Stimulated activated CD4-positive, alpha-beta T cell treated with anti-CD3 and anti-CD28 coated beads, TNF-alpha, amount 100 ng/mL, for 48 hours (primary cell): ENCODE measurements at places on chromosomes 4 and X.
A peak's percentile ranks its signal among the peaks of the same experiment; 100 is the strongest.

- no peak for DNase-seq
Observed at GRCh38 chr4:24322511-24322910, 261.8 kb downstream of the DHX15 start.

GRCh38 chrX:28135378-28136047 lies 154.3 kb upstream of the DCAF8L1 start:
- DNase-seq: no peak

GRCh38 chr4:52861171-52861823 lies 820 bp upstream of the RASL11B start:
- no peak for DNase-seq

DNA sequence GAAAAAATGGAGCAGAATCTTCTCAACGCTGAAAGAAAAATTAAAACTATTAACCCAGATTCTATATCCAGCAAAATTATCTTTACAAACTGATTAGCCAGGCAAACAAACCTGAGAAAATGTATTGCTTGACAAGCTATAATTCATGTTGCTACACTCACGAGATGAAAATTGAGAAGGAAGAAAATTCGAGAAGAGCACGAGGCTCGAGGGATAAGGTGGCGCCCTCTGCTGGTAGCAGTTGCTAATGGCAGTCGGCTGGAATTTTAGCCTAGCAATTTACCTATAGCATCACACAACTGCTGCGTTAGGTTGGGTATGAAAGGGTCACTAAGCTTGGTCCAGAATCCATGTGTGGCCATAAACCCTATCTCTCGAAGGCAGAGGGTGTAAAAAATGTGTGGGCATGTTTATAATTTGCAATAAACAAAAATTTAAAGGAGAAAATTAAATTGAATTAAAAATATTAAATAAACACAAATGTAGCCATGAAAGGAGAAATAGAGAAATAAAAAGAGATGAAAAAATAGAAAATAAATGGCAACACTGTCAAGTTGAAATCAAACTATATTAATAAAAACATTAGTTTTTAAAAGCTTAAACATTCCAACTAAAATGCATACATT lies 126.6 kb downstream of the PPP4R3C start:
- DNase-seq: peak; percentile 1

DNA sequence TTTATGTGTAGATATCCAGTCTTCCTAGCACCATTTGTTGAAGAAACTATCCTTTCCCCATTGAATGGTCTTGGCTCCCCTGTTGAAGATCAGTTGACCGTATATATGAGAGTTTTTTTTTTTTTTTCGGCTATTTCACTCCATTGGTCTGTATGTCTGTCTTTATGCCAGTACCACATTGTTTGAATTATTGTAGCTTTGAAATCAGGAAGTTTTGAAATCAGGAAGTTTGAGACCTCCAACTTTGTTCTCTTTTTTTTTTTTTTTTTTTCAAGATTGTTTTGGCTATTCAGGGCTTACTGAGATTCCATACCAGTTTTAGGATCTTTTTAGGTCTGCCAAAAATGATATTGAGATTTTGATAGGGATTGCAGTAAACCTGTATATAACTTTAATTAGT lies 4.3 kb upstream of the SCD5 start:
- DNase-seq: no peak

GRCh38 chr4:118954246-118954645 lies 65.6 kb downstream of the SYNPO2 start:
- DNase-seq: no peak

DNA sequence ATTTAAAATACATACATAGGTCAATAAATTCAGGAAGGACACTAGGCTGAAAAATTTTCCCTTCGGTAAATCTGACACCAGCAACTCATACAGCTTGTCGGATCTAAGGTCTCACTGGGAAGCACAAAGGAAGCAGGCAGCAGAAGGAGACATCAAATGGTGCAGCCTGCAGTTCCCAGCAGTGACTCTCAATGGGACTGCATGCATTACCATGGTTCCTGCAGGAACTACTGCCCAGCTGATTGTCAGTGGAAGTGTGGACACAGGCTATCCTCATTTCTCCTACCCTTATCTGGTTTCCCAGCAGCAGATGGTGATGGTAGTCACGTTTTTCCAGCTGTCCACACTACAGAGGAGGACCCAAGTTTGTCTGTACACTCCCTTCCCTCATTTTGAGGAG lies 113.3 kb downstream of the PPP1R2C start:
- DNase-seq: no peak

- DNase-seq: no peak
Observed at GRCh38 chr4:499567-499966, 557 bp downstream of the PIGG start.

- DNase-seq: no peak
Observed at GRCh38 chr4:1489639-1489995, 83.4 kb upstream of the NKX1-1 start.

GRCh38 chr4:144203155-144203554 lies 62.6 kb upstream of the GYPA start:
- DNase-seq: no peak

DNA sequence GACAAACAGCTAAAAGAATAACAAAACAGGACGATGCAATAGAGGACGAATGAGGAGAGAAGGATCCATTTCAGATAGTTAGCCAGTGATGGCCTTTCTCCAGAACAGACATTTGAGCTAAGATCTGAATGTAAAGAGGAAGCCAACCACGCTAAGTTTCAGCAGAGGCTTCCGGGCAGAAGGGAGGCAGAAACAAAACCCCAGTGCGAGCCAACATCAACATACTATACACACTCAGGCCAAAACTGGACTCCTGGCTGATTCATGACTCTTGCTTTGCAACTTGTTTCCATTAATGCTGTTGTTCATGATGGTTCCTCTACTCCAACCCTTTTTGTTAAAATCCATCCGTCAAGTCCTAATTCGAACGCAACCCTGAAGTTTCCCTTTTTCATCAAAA lies 730.3 kb downstream of the TRIML1 start:
- DNase-seq: no peak

- DNase-seq: no peak
Observed at GRCh38 chr4:2848449-2848848, 4.8 kb downstream of the ADD1 start.
